ENCODE measurements at places on chromosomes 3 and 15. TPM values are rescaled to one million over a fixed set of nuclear protein-coding genes. Genes with fewer than 3 reads are reported as not detected.

The NEK11 gene
- total RNA-seq, result 2.2 TPM

The SCN11A gene
- 0.07 TPM for total RNA-seq

The WDR93 gene
- not detected for total RNA-seq

GRCh38 chr15:41231422-41232226 is 556 bp downstream of the CHP1 start:
- DNase-seq, result no peak

- no peak for DNase-seq
These were observed 646.7 kb downstream of the ROBO2 start for GRCh38 chr3:77686560-77686959.

DNA sequence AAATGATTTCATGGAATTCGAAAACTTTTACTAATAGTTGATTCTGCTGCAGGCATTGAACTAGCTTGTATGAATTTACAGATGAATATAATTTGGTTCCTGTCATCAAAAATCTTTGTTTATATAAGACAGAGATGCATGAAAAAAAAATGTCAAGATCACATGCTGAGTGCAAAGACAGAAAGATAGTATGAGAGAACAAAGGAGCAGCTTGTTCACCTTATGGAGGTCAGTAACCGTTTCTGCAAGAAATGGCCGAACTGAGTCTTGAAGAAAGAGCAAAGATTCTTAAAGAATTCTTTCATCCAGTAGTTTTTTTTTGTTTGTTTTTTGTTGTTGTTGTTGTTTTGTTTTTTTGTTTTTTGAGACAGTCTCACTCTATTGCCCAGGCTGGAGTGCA is 450.6 kb downstream of the TUSC7 start:
- no peak for DNase-seq

GRCh38 chr3:112976001-112976400 is 1.1 kb upstream of the CD200R1 start:
- no peak for DNase-seq
